ENCODE measurements at places on chromosomes 3 and 15. TPM values are rescaled to one million over a fixed set of nuclear protein-coding genes. Genes with fewer than 3 reads are reported as not detected.

Gene JAGN1
- total RNA-seq: 19.7 TPM

GRCh38 chr3:190158261-190158660 lies 37.6 kb upstream of the P3H2 start:
- no peak for DNase-seq

Gene AHSG
- not detected for total RNA-seq

- no peak for DNase-seq
Measured at GRCh38 chr3:37546876-37547275, 314.8 kb upstream of the CTDSPL start.

DNA sequence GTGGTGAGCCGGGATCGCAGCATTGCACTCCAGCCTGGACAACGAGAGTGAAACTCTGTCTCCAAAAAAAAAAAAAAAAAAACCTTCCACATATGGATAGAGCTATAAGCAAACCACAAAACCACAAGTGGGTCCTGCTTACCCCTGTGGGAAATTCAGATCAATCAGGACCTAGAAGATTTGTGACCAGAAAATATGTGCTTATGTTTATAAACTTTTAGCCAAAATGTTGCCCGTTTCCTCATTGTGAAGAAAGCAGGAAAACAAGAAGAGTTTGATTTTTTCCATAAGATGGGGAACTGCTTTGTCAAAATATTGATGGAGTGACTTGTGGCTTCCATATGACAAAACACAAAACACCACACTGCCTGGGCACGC lies 3.4 kb upstream of the SLC25A38 start:
- no peak for DNase-seq

DNA sequence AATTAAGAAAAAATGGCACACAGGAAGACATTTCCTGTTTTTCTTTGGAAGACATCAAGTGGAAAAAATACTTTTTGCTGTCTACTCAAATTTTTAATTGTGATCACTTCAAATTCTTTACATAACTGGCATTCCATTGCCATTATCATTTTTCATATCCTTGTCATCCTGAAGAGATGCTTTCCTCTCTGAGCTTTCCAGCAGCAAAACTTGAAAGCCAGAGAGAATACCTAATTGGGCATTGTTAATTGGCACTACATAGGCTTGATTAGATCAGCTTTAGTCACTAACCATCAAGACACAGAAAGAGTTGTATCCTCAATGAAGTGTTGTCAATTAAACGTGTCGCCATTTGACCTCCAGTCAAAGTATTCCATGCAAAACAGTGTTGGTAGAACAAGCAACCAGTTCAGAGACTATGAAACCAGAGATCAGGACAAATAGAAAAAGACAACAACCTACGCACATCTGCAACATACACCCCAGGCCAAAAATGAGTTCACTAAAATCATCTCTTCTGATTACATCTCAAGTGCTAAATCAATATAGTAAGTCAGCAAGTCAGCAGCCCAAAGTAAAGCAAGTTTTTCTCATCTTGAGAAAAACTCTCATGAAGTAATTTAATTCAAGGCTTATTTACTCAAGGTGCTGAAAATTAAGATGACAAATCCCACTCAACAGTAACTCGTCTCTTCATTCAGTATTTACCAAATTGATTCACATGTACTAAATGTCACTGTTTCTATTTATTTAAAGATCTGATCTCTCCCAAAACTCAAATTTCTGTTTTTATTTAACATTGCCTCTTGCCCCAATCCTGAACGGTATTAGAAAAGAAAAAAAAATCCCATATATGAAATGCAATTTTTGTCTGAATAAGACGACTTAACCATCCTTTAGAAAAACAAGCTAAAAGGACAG lies 123.0 kb downstream of the SUCLG2 start:
- DNase-seq: no peak

Gene UQCC5
- total RNA-seq: 16.0 TPM

Measured in sciatic nerve (tissue), 2 donors.